ENCODE measurements at places on chromosomes 2 and 18. TPM values are rescaled to one million over a fixed set of nuclear protein-coding genes. Genes with fewer than 3 reads are reported as not detected.

Gene ABI2
- total RNA-seq = 47.7 TPM

Gene SERPINB8
- total RNA-seq = 16.6 TPM

Gene MYO1B
- 45.0 TPM for total RNA-seq

Gene SLC39A10
- total RNA-seq = 9.8 TPM

Gene CREG2
- total RNA-seq = not detected

Gene RPRM
- total RNA-seq = 5.3 TPM

Gene GKN2
- not detected for total RNA-seq

Gene SIX3
- not detected for total RNA-seq

Gene CD302
- total RNA-seq = 26.9 TPM

Gene PFN4
- not detected for total RNA-seq

Gene PLCD4
- total RNA-seq = 1.6 TPM

Gene RFTN2
- total RNA-seq = 7.4 TPM

Gene HOXD3
- 2.7 TPM for total RNA-seq

Gene MDH1B
- 1.2 TPM for total RNA-seq

Gene DSG1
- not detected for total RNA-seq

Gene CTAGE1
- total RNA-seq = not detected

Gene FNDC4
- 9.0 TPM for total RNA-seq

GRCh38 chr2:236550290-236550689, 19.3 kb upstream of the ACKR3 start:
- ATAC-seq = no peak

DNA sequence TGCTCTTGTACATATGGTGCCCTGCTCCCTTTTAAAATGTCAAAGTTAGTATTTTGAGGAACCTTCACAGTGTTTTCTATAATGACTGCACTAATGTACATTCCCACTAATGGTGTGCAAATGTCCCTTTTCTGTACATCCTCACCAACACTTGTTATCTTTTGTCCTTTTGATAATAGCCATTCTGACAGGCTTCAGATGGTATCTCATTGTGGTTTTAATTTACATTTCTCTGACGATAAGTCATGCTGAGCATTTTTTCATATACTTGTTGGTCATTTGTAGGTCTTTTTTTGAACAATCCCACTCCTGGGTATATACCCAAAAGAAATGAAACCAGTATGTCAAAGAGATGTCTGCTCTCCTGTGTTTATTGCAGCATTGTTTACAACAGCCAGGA, 268.3 kb downstream of the FBXO15 start:
- no peak for ATAC-seq

DNA sequence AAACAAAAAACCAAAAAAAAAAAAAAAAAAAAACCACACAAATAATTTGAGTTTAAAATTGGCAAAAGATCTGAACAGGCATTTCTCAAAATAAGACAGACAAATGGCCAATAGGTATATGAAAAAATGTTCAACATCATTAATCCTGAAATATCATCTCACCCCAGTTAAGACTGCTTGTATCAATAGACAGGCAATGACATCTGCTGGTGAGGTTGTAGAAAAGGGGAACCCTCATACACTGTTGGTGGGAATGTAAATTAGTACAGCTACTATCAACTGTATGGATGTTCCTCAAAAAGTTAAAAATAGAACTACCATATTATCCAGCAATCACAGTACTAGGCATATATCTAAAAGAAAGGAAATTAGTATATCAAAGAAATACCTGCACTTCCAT, 523.1 kb downstream of the XIRP2 start:
- no peak for ATAC-seq

DNA sequence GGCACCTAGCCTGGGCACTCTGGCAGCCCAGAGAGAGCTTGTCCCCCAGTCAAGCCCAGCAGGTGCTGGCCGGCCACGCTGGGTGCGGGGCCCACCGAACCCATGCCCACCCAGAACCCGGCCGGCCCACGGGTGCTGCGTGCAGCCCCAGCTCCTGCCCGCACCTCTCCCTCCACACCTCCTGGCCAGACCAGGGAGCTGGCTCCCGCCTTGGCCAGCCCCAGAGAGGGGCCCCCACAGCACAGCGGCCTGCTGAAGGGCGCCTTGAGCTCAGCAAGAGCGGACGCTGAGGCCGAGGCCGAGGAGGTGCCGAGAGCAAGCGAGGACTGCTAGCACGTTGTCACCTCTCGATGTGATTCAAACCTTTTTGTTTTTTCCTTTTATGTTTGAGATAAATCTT, 407.0 kb upstream of the KCNJ3 start:
- ATAC-seq = no peak

DNA sequence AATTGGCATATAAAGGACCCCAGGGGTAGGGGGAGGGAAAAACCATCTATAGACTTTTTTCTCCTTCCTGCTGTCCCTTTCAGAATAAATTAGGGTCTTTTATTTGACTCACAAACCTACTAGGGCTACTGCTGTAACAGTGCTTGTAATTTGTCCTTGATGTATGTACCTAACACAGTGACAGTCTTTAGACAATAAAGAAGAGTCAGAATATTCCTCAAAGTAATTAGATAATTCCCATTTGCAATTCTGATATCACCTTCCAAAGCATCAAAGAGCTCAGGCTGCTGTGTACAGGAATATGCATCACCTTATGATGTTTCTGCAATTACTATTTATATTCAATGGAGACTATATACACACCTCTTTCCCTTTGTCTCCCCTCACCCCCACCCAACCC, 161.7 kb downstream of the MREG start:
- no peak for ATAC-seq

DNA sequence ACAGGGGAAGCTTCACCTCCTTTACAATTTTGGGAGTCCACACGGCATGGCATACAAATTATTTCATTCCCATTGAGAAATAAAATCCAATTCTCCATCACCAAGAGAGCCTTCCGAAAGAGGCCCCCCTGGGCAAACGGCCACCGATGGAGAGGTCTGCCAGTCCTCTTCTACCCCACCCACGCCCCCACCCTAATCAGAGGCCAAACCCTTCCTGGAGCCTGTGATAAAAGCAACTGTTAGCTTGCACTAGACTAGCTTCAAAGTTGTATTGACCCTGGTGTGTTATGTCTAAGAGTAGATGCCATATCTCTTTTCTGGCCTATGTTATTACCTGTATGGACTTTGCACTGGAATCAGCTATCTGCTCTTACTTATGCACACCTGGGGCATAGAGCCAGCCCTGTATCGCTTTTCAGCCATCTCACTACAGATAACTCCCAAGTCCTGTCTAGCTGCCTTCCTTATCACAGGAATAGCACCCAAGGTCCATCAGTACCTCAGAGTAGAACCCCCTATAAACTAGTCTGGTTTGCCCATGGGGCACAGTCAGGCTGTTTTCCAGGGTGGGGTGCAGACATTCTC, 58.3 kb downstream of the BCL11A start:
- ATAC-seq = no peak

DNA sequence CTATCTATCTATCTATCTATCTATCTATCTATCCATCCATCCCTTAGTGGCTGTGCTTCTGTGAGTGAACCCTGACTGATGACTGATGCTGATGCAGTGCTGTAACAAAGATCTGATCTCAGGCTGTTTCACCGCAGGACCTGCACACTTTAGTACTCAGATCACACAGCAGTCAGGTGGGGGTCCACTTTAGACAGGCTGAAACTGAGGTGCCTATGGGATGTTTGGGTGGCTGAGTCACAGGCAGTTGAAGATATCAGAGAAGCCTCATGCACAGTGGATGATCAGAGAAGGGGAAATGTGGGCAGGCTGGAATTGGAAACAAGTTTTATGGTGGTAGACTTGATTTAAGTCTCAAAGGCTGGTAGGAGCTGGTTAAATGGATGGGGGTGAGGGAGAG, 156.4 kb downstream of the INSIG2 start:
- ATAC-seq = no peak

- no peak for ATAC-seq
Observed at GRCh38 chr2:131349021-131349420, 14.9 kb downstream of the RAB6D start.

DNA sequence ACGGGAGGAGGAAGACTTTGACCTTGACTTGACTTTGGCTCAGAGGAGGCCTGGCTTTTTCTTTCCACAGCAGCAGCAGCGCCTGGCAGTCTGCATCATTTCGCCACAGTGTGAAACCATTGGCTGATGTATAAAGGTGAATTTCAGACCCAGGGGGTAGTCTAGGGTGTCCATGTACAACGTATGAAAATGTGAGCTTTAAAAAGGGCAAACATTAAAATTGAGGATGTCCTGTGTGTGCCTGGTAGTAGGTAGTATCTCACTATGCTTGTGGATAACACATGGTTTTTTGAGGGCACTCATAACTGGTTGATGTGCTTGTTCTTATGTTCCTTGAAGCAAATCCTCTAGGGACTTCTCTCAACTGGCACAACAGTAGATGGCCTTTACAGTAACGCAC, 86.1 kb downstream of the LPIN1 start:
- no peak for ATAC-seq

GRCh38 chr18:46152808-46153617, 48.8 kb downstream of the HAUS1 start:
- ATAC-seq = no peak

DNA sequence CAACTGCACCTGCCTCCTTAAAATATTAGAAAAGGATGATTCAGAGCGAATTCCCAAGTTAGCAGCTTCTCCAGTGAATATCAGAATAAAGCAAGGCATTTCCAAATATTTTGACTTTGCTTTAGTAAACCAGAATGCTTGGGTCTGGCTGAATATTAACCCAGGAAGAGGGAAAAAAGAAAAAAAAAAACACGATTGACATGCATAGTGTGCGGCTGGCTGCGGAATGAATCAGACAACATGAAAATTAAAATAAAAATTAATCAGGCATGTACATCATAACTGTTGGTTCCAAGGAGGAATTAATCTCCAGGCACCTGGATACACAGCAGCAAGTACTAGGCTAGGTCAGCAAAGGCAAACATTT, 105.8 kb upstream of the NCKAP5 start:
- no peak for ATAC-seq

GRCh38 chr2:126041391-126042047, 614.4 kb upstream of the GYPC start:
- no peak for ATAC-seq

GRCh38 chr2:19744456-19745199, 157.2 kb downstream of the TTC32 start:
- no peak for ATAC-seq

DNA sequence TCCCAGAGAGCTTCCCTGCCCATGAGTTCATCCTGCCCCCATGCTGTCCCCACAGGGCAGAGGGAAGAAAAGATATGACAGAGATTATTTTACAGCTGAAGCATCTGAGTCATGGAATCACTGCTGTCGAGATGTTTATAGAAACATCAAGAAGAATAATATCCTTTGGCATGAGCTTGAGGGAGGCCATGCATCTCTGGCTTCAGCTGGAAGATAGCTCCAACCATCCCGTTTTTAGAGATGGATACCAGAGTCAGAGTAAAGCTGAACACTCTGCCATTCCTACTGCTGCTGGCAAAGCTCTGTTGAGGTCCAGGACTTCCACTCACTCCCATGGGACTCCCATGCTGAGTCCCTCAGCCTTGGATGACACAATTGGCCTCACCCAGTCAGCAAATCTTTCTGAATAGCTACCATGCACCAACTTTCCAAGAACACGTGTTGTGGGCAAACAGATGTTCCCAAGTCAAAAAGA, 167.8 kb downstream of the TTC32 start:
- ATAC-seq = peak; percentile 20

- no peak for ATAC-seq
Observed at GRCh38 chr18:77068321-77069312, 64.0 kb downstream of the MBP start.

GRCh38 chr2:216690456-216690852, 4.9 kb downstream of the IGFBP5 start:
- no peak for ATAC-seq

DNA sequence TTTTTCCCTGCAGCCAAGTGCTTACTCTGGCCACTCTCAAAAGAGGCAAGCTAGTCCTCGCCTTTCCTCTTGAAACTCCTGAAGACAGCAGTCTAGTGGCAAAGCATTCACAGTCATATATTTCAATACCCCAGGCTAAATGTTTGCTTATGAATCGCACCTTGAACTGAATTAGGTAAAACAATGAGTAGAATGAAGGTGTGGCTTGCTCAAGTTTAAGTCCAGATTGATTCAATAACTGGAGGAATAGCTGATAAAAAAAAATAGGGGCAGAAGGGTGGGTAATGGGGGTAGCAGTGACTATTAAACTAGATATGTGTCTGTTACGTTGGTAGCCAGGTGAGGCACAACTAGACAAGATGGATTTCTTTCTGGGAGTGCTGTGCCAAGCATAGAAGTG, 88.2 kb upstream of the EPB41L3 start:
- no peak for ATAC-seq

DNA sequence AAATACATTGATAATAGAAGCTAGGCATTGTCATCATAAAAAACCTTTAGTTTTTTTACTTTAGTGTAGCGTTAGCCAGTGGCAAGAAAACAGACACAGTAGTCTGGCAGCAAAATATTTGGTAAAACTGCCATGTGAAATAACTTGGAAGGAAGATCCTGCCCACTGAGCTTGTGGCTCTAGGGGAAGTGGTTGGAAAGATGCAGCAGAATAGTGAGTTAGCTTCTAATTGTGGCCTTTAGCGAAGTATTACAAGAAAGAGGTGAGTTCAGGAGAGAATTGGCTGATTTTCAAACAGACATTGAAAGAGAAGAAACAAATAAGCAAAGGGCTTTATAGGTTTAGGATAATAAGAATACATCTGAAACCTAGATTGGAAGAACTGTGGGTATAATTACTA, 1887.8 kb upstream of the CELF4 start:
- ATAC-seq = no peak

GRCh38 chr2:159713631-159714246, 1.4 kb downstream of the MARCHF7 start:
- no peak for ATAC-seq

DNA sequence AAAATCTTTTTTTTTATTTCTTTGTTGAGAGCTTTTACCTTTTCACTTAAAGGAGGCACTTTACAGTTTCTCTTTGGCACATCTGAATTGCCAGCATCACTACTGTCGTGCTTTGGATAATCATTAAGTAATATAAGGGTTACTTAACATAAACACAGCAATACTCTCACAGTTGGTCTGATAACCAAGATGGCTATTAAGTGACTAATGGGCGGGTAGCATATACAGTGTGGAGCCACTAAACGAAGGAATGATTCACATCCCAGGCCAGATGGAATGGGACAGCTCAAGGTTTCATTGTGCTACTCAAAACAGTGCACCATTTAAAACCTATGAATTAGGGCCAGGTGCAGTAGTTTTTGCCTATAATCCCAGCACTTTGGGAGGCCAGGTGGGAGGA, 28.1 kb downstream of the USP37 start:
- no peak for ATAC-seq

DNA sequence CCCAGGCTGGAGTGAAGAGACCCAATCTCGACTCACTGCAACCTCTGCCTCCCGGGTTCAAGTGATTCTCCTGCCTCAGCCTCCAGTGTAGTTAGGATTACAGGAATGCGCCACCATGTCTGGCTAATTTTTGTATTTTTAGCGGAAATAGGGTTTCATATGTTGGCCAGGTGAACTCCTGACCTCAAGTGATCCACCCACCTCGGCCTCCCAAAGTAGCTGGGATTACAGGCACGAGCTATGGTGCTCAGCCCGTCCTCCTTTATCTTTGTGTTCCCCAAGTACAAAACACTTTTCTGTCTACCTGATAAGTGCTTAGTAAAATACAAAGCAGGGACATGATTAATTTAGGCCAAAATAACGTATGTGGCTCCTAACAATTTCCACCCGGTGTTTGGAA, 91.2 kb upstream of the STK17B start:
- no peak for ATAC-seq
